ENCODE measurements at places on chromosomes 11 and 22. TPM values are rescaled to one million over a fixed set of nuclear protein-coding genes. Genes with fewer than 3 reads are reported as not detected.

SCGB1D2 gene
- total RNA-seq = not detected

KRTAP5-9 gene
- not detected for total RNA-seq

MYO18B gene
- total RNA-seq = not detected

MB gene
- not detected for total RNA-seq

ANO1 gene
- not detected for total RNA-seq

TRPM5 gene
- not detected for total RNA-seq

DDX10 gene
- total RNA-seq = 39.9 TPM

SPI1 gene
- total RNA-seq = not detected

MEN1 gene
- 28.9 TPM for total RNA-seq
